Stimulated activated CD8-positive, alpha-beta memory T cell treated with anti-CD3 and anti-CD28 coated beads, Interleukin-15, amount 100 ng/mL, for 24 hours (primary cell): ENCODE measurements at places on chromosomes 2 and 18.

- DNase-seq, result no peak
Observed at GRCh38 chr18:39448942-39449341, 1883.3 kb upstream of the CELF4 start.

DNA sequence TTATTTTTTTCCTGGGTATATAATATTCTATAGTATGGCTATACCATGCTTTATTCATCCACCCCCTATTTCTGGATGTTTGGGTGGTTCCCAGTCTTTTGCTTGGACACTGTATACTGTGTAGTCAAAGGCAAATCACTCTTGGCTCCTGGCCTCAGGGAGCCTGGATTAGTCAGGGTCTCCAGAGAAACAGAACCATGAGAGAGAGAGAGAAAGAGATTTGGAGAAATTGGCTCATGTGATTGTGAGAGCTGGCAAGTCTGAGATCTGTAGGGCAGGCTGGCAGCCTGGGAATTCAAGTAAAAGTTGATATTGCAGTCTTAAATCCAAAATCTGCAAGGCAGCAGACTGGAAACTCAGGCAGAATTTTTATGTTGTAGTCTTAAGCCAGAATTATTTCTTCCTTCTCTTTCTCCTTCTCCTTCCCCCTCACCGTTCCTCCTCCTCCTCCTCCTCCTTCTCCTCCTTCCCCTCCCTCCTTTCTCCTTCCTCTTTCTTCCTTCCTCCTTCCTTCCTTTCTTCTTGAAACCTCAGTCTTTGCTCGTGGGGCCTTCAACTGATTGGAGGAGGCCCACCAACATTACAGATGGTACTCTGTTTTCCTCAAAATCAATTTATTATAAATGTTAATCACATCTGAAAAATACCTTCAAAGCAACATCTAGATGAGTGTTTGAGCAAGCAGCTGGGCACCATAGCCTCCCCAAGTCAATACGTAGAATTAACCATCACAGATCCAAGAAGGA lies 33.0 kb downstream of the CTIF start:
- no peak for DNase-seq

DNA sequence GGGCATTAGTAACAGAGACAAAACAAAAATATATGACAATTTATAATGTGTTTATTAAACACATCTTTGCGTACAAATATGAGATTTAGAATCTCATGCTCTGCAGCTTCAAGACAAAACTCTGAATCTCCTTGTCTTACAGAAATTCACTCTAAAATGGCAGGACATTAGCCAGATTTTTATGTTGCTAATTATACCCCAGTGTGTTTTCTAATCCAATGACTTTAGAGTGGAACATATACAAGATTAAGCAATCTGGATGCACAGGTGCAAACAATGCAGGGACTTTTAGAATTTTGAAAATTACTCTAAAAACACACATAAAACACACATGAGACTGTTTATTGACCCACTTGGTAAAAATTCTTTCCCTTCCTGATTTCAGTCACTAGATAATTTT lies 85.9 kb downstream of the CALCRL start:
- DNase-seq, result no peak

DNA sequence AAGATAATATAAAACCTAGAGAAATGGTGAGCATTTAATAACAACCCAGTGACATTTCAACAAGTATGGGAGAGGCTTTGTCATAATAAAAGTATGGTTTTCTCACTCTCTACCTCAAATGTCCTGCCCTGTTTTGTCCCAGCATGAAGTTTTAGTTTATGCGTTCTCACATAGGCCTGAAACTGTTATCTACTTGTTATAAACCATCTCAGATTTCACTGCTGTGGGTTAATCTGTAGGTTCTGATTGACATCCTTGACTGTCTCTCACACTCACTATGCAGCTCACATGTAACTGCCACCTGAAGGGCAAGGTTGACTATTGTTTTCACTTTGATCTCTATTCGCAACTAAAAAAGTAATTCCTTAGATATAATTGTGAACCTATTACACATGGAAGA lies 44.9 kb downstream of the ZEB2 start:
- no peak for DNase-seq

GRCh38 chr18:35968278-35968880 lies 4.1 kb upstream of the RMP24 start:
- no peak for DNase-seq

DNA sequence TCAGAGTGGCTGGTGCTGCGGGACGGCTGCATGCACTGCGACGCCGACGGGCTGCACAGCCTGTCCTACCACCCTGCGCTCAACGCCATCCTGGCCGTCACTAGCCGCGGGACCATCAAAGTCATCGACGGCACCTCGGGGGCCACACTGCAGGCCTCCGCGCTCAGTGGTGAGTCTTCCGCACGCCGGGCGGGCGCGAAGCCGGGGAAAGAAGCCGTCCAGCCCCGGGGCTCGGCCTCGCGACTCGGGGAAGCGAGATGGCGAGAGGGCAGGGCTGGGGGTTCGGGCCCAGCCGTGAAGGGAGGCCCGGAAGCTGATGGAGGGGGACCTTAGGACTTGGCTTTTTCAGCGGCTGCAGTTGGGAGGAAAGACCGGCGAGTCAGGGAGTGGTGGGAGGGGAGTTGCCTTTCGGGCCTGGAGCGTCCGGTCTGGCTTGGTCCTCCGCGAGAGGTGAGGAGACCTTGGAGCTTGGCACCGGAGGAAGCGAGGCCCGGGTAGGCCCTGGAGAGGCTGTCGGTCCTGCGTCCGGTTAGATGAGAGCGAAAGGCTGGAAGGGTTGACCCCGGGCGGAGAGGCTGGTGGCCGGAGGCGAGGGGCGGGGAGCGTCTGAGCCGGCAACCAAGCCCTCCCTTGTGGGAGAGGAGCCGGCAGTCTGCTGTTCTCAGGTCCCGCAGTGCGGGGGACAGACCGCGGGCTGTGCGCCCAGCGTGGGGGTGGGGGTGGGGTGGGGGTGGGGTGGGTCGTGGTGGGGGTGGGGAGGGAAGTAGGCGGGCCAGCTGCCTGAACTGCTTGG lies 691 bp downstream of the BIRC6 start:
- DNase-seq, result peak; percentile 12

GRCh38 chr2:226916669-226917068 lies 80.8 kb downstream of the RHBDD1 start:
- DNase-seq, result no peak

DNA sequence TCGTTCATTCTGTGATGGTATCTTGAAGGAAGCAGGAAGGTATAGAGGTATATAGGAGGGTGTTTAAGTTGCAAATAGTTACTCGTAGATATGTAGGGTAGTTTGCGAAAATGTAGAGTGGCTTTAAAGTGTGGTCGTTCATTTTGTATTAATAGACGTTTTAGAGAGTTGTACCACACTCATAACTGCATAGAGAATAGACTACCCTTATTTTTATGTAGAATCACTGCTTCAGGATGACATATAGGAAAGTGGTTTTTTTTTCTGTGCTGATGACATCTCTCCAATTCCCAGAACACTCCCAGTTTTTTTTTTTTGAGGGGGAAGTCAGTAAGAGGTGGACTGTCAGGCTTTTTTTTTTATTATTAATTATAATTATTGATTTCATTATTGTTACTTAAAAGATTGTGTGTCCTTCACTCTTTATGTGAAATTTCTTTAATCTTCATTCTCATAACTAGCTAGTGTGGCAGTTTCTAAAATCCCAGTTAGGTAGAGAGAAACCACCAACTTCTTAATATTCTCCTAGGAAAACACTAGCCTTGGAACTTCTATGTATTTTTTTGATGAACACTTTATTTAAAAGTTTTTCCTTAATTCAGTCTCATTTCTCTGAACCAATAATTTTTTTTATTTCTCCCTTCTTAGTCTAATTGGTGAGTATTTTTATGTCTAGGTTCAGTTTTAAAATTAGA lies 1.5 kb downstream of the ACTR3 start:
- no peak for DNase-seq

DNA sequence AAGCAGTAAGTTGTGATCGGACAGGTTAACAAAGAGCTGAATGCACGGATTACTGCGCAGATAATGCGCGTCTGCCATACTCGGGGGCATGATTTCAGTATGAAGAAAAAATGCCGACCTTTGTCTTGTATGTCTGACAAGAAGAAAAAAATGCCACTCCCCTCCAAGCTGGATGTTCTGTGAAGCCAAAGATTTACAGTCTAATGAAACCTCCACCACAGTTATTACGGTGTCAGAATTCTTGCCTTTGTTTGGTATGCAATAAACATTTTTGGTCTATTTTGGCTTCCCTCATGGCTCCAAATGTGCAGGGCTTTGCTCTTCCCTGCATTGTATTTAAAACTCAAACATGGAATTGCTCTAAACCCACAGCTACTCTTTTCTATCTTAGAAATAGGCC lies 72.2 kb upstream of the THUMPD2 start:
- DNase-seq, result no peak

GRCh38 chr2:38925982-38926381 lies 36.3 kb downstream of the ARHGEF33 start:
- DNase-seq, result no peak

DNA sequence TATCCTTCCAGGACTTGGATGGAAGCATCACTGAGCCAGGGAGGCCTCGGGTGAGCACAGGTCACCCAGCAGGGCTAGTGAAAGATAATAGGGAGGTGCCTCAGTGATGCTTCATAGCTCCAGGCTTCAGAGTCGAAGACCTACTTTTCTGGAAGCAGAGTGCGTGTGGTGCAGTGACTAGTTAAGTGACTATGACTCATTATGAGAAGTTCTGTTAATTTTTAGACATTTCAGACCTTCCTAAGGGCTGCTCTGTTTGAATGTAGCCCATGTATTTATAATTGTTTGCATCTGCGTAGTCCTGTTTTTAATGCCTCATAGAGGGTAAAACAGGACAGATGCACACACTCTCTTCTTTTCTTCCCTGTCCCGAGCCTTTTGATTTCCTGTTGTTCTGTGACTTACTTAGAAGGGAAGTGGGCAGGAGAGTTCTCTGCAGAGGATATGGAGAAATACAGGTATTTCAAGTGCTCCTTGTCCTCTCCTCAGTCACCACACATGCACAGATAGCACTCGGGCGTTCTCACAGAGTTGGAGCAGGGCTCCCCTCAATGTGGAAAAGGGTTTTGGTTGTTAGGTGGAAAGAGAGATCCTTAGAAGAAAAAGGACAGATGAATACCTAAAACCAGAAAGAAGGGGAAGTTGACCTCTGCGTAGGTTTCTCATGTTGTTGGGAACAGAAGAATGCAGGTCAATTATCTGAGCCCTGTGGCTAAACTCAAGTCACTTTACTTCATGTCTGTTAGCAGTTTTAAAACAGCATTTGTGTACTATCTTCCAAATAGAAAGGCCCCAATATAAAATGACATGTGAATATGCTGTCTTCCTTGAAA lies 34.7 kb downstream of the RALB start:
- no peak for DNase-seq

GRCh38 chr18:62880673-62881364 lies 165.5 kb downstream of the PHLPP1 start:
- no peak for DNase-seq

DNA sequence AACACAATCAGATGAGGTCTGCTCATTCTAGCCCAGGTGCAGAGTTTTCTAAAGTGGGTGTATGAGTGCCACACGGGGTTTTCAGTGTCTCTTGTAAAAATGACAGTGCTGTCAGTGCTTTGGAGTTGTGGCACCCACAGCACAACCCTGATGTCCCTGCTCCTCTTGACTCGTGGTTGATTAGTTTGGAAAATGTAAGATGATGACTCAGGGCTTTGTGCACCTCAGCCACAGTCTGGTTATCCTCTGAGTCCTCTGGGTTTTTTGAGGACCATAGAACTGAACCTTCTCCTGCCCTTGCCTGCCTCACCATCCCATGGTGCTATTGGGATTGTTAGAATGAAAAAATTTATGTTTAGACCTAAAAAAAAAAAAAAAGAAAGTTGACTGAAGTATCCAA lies 105.6 kb downstream of the MYO1B start:
- no peak for DNase-seq

DNA sequence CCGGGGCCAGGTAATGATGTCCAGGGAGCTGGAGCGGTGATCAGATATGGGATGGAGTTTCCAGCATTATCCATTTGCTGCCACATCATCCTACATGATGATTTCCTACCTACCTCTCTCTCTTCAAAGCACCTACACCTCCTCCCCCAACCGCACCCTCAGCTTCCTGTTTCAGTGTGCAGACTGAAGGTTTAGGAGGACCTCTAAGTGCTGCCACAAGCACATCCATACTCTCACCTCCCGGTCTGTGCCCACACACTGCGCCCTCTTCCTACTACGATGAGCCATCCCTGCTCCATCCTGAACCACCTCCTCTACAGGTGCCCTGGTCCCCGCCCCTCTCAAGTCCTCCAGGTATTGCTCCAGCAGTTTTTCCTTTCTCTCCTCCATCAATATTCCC lies 123.7 kb downstream of the ALPK2 start:
- DNase-seq, result no peak

DNA sequence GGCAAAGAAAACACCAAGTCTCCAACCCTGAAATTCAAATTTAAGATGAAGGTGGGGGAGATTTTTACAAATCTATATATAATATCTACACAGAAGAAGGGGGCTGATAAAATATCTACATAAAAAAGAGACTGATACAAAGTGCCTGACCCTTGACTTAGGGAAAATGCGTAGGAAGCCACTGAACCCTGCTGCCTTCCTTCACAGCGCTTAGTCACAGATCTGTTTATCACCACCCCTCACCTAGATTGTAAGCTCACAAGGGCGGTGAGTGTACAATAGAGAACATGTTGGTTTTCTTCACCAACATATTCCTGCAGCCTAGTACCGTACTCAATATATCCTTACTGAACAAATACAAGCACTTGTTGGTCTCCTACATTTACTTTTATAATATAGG lies 54.3 kb downstream of the NOL10 start:
- no peak for DNase-seq

- no peak for DNase-seq
Observed at GRCh38 chr2:18077704-18078103, 199.2 kb downstream of the KCNS3 start.

GRCh38 chr2:40751981-40752380 lies 300.1 kb upstream of the SLC8A1 start:
- no peak for DNase-seq

DNA sequence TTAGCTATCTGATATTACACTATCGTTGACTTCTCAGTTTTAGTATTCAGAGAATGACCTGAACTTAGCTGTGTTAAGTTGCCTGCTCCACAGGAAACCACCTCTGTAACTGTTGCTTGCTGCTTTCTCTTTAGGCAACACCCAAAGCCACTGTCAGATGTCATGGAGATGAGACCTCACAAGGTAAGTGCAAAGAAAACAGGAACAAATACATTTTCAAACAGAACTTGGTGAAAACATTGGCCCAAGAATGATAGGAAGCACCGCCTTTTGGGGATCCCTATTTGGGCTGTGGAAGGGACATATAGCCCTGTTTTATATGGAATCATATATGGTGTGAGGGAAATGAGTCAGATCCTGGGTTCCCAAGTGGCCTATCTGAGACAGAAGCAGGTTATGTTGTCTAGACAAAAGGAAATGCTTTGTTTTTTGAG lies 143.4 kb downstream of the UBE2E3 start:
- no peak for DNase-seq

DNA sequence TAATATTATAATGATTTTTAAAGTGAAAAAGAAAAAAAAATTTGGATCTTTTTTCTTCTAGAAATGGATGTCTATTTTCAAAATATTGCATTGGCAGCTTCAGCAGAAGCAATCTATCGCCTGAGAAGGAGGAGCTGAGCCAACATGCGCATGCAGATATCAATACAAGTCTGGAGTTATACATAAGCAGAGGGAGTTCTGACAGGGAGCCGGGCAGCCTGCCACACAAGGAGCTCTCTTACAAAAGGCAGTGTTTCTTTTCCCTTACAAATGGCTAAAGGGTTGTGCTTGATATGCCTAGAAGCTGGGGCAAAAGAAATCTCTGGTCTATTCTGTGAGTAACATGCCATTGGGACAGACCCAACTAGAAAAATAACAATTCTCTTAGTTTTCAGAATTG lies 291.9 kb upstream of the TRIB2 start:
- no peak for DNase-seq
